ENCODE measurements at places on chromosomes 1 and 21.

- DNase-seq, result no peak
Observed at GRCh38 chr1:161787355-161787754, 21.2 kb downstream of the ATF6 start.

DNA sequence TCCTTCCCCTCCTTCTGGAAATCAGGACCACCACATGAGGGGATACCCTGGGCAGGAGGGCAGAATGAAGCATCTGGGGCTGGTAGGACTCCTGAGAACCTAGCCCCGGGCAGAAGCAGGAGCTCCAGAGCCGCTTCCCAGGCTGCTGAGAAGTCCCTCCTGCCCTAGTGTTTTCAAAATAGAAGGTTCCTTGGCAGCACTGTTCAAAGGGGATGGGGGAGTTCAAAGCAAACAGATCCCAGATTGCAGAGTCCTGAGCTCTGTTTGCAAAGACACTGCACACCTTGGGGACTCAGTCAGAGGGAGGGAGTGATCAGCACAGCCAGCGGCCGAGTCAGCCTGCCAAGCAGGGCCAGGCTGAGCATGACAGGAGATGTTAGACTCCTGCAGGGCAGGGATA lies 177.8 kb downstream of the PTPRU start:
- peak; percentile 63 for DNase-seq

- no peak for DNase-seq
Observed at GRCh38 chr1:245079021-245079609, 75.7 kb upstream of the KIF26B start.

GRCh38 chr1:47252369-47252768 lies 20.3 kb upstream of the TAL1 start:
- DNase-seq, result no peak

DNA sequence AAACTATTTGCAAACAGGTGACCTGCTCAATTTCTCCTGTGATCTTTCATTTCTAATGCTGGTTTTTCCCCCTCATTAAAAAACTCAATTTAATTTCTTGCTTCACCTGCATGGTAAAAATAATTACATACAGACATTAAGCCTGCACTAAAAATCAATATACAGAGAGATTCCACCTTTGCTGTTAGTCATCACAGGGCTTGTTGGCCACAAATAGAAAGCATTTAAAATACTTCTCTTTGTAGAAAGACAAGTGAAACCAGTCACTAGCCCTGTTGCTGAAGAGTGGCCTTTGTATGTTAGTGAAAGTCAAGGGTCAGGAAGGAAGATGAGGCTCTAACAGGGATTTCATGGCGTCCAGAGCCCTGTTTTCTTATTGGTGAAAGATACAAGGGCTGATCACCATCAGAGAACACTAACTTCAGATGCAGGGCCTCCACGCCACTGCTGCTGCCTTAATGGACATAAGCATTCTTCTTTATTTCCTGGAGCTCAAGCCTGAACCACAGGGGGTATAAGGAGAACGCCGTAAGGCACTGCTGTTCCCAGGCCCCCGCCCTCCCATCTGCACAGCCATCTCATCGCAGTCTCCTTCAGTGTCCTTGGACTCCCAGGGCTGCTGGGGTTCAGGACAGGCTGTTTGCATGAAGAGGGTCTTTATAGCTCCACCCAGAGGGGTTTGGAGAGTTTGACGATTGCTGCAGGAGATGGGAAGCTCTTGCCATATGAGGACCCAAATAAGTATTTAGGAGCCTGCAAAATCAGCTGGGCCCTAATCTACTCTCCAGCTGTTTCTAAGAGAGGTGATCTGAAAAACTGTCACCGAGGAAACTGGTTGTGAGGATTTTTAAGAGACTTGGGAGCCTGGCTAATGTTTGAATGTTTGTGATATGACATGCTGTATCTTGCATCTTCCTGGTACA lies 117.3 kb upstream of the IRF2BP2 start:
- no peak for DNase-seq

- no peak for DNase-seq
Observed at GRCh38 chr1:184373155-184373554, 13.7 kb upstream of the C1orf21 start.

DNA sequence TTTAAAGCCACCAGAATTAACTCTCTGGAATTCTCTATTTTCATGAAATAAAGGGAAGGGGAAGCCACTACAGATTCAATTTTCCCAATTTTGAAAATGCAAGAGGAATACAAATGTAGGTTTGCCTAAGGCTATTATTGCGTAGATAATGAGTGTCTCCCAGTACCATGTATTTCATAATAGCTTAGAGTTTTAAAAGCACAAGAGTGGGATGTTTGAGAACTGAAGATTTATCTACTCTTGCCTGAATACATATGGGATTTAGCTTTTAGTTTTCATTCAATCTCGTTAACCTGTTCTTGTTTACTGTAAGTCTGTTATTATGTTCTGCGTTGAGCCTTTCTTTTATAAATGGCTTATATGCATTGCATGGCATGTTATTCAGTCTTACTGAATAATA lies 795.1 kb downstream of the BRINP3 start:
- DNase-seq, result no peak

DNA sequence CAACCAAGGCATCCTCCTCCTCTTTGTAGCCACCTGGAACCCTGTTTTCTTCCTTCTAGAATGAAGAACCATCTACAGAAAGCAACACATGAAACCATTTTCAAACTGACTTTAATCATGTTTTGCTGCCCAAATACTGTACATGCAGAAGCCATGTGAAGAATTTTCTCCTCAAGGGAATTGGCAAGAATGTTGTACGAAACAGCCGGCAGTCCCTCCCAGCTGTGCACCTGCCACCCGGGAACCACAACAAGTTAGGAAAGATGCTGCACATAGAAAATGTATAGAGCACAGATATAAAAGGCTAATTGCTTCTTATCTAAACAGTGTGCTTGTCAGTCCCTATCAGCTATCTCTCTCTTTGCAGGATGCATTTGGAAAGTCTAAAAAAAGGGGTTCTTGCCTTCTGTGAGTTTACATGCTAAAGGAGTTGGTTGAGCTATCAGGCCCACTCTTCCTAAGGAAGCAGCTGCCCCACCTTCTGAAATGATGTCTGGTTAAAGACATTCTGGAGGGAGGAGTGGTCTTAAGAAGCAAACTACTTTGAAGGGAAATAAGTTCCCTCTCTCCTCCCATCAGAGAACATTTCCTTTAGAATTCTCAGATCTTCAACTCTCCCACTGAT lies 44.8 kb downstream of the RIMS3 start:
- DNase-seq, result no peak

- no peak for DNase-seq
Observed at GRCh38 chr21:36338975-36339374, 19.0 kb downstream of the MORC3 start.

GRCh38 chr1:116908820-116909511 lies 750 bp upstream of the PTGFRN start:
- DNase-seq, result peak; percentile 56

DNA sequence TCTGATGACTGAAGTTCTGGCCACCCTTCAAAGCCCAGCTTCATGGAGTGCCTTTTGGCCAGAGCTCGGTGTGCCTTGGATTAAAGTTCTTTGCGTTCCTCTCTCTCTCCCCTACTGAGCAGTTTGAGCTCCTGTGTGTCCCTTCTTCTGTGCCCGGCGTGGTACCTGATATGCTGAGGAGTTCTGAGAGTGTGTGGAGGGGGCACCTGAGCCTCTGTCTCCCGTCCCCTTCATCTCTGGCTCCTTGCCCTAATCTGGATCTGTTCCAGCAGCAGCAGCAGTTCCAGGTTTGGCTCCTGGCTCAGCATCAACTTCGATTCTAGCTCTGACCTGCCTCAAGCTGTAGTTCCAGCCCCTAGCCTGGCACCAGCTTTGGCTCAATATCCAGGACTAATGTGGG lies 25.1 kb upstream of the MYCL start:
- DNase-seq, result no peak

DNA sequence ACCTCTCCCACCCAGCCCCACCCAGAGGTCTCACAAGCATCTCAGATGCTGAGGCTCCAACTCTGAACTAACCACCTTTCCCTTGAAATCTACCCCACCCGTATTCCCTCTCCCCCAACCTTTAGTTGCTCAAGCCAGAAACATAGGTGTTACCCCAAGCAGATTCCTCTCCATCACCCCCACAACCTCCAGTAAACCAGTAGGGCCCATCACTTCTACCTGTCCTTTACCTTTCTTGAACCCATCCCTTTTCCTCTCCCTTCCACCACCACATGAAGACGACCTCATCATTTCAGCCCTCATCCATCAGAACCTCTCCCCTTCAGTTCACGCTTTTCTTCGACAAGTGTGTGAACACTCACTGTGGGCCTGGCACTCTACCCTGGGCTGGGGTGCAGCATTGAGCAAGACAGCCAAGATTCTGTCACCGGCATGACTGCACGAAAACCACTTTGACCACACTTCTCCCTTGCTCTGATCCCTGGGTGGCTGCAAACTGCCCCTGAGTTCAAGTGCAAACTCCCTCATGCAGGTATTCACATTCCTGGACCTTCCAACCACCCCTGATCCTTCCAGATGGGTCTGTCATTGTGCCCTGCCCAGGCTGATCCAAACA lies 65.5 kb upstream of the LAPTM5 start:
- DNase-seq, result no peak

- DNase-seq, result no peak
Observed at GRCh38 chr1:245948786-245949185, 558.3 kb downstream of the SMYD3 start.

- DNase-seq, result no peak
Observed at GRCh38 chr1:218473522-218473921, 128.4 kb downstream of the TGFB2 start.

GRCh38 chr1:101219924-101220870 lies 16.6 kb upstream of the S1PR1 start:
- DNase-seq, result no peak

DNA sequence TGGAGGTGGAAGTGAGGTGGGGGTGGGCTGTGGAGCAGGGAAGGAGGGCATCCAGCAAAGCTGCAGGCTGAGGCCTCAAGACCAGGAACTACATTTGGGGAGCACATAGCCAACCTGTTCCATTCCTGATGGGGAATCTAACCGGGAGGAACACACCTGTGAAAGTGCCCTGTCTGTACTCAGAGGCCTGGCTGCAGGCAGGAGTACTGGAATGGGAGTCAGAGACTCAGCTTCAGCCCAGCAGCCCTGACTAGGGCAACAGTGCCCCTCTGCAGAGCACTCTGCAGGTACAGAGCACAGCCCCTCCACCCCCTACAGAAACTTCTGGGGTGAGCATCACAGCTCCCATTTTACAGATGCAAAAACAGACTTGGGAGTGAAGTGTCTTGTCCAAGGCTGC lies 126.4 kb downstream of the DMRTB1 start:
- peak; percentile 50 for DNase-seq

DNA sequence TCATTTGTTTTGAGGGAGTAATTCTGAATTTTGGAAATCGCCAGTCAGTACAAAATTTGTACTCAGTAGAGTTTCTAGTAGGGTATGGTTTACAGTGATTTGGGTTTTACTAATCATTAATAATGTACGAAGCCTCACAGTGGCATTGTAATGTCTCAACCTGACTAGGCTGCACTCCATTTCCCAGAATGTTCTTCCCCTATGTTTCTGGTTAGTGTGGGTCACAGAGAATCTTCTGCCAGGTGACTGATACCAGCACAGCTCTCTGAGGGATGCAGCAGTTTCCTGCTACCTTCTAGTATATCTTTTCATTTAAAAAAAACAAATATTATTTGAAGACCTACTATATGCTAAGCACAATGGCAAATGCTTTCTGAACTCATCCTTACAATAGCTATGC lies 112.9 kb downstream of the PTPN14 start:
- DNase-seq, result no peak

DNA sequence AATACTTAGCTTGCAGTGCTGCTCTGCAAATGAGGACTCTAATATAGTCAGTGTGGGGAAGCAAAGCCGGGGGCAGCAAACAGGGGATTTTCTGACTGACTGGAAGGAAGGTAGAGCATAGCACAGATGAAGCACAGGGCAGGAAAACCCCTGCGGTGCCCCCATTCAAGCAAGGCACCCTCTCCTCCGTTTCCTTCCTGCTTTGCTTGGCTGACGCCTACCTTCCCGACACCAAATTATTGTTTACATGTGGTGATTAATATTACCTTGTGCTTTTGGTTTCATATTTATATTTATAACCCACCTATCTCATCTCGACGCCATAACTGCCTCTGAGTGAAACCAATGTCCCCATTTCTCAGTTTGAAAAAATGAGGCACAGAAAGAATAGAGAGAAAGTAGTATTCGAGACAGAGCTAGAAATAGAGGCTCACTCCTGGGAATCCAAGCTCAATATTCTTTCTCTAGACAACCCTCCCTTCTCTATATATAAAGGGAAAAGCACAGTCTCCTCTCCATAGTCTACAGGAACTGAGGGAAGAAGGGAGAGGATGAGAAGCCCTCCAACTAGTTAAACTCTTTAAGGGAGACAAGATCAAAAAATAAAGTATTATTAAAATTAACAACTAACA lies 41.3 kb downstream of the PIK3C2B start:
- DNase-seq, result no peak

DNA sequence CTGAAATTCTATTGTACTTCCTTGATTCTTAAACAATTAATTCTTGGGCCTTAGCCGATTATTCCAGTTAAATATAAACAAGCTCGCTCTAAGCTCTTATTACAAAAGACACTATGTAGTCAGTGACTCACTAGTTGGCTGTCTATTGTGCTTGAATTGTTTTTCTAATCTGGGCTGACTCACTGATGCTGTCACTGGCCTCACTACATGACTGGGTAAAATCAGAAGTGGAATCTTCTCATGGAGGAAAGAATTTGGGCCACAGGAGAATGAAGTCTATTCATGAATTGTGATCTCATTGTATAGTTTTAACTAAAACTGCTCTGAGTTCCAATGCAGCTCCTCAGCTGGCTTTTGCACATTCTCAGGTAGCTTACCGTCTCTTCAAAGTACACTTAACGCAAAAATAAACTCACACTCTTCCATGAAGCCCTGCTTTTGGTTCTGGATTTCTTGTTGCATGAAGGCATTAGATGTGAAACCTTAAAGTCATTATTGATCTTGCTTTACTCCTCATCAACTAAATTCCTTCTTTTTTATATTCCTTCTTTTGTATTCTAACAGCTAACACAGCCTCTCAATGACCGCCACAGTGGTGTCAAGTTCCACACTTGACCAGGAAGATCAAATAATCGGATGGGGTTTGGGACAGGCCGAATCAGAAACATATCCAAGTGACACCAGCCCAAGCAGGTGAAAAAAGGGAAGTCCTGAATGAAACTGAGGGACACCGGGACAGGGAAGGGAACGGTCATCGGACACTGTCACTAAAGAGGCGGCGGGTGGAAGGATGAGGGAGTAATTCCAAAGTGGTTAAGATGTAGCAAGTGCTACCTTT lies 80.9 kb upstream of the LBR start:
- DNase-seq, result no peak

- no peak for DNase-seq
Observed at GRCh38 chr1:17615157-17615556, 75.7 kb downstream of the ARHGEF10L start.

DNA sequence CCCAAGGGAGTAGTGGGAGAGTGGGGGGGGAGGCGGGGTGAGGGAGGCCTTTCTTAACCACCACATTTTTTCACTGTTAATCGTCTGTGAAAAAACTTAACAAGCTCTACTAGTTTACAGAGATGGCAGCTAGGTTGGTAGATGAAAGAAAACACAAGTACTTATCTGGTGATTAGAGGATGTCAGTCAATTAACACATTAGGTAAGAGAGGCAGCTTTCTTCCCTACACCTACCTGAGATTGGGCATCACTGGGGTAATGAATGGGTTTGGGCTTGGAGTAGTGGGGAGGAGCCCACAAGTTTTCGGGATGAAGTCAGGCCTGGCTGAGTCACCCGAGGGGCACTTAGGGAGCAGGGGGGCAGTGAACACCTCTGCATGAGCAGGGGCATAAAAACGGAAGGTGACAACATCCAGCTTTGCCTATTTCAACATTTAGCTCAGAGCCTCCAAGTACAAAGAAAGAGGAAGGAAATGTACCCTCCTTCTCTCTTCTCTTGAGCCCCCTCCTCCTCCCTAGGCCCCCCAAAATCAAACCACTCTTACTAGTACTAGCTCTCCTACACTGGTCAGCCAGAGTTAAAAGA lies 2.5 kb downstream of the LBR start:
- DNase-seq, result no peak

All from coronary artery (tissue), 2 donors.